ENCODE measurements at places on chromosomes 2 and 18.

GRCh38 chr18:47915229-47915628, 15.2 kb downstream of the SMAD2 start:
- DNase-seq, result no peak

DNA sequence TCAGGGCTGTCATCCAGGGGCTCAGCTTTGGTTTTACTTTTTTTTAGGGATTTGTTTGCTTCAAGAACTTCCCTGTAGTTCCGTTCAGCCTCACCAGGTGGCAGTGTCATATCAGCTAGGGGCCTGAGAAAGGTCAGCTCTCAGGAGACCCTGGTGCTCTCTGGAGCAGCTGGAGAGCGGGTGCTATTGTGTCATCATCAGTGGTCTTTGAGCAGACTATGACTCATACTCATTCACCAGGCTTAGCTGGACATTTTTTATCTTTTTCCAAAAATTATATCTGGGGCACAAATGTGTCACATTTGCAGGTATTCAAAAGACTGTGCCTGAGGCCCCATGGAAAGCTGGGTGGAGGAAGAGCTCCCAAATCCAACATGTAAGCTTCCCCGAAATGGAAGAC, 24.4 kb downstream of the ZNF892 start:
- peak; percentile 30 for DNase-seq

- DNase-seq, result no peak
These were observed 622.6 kb downstream of the CNTNAP5 start for GRCh38 chr2:124647663-124648062.

DNA sequence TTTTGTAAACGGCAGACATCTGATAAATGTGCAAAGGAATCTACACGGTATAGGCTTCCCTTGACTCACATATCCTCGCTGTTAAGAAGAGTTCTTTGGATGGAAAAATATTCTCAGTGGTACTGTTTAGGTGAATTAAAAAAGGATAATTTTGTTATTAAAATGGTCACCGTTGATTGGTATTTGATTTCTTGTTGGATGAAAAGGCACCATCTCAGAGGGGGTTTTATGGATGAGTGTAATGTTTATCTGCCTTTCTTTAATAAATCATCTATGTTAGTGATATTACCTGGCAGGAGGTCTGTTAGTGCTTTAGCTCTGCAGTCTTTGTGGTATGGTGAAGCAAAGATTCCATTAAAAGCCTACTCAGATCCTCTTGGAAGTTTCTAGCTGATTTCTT, 92.3 kb downstream of the MGAT5 start:
- DNase-seq, result no peak

- no peak for DNase-seq
These were observed 72.8 kb downstream of the FMNL2 start for GRCh38 chr2:152407806-152408205.
